NCI-H1417 (cell line): ENCODE measurements at places on chromosomes 4 and X.

GRCh38 chr4:4853921-4854648 lies 5.4 kb upstream of the MSX1 start:
- DNase-seq = peak; percentile 37

DNA sequence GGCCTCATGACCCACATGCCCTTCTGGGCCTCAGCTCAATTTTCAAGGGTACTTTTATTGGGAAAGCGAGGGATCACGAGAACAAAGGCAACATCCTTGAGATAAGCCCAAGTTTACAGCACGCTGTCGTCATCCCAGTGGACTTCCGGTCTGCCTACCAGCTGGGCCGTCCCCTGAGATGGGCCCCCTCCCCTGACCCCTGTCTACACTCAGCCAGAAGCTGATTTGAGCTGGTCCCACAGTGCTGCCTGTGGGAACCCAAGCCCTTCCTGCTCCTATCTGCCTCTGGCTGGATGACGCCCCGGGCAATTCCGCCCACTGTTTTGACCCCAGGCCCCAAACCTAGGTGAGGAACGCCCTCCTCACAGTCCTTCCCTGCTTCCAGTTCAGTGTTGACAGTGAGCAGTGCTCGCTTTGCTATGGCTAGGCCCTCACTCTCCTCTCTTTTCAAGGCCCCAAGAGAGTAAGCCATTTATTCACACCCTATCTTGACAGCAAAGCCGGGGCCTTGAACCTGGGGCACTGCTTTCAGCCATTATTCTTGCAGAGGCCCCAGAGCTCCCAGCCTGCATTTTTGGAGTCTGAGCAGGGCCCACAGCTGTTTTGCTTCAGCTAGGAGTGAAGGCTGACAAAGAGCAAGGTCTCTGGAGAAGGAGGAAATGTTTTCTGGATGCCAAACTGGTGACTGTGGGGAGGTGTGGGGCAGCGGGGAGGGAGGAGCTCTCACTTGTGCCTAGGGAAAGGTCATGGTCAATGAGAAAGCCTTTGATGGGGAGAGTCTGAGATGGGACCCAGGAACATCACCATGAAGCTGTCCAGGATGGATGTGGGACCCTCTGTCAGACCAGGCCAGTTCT lies 164.6 kb upstream of the BCOR start:
- DNase-seq = no peak

DNA sequence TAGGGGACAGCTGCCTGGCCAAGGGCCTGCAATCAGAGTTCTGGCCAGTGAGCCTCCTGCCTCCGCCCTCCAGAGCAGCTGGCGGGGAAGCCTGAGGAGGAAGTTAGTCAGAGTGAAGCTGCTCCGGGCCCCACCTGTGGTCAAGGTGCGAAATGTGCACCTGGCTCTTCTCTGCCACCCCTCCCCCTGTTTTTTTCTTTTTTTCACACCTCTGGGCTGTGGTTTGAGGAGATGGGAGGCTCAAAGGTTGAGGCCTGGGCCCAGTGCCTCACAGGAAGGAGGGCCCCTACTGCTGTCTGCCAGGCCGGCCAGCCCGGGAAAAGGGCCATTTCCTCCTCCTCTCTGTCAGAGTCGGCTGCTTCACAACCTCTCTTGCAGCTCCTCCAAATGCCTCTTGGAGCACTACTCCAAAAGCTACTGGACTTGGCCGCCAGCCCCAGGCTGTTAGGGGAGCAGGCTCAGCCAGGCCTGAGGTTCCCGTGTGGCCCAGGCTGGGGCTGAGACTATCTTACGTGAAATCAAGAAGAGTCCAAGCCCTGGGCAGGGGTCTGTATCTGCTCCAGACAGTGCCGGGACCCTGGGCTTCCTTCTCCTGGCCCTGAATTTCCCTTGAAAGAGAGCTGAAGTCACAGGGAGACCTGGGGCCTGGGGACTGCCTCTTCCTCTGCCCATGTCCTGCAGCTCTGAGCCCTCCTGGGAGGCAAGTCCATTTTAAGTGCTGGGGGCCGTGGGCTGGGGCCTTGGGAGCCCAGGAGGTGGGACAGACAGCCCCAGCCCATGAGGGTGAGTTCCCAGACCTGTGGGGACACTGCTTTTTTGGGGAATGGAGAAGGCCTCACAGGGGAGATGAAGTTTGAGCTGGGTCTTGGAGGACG lies 4.5 kb upstream of the CXCR3 start:
- no peak for DNase-seq

DNA sequence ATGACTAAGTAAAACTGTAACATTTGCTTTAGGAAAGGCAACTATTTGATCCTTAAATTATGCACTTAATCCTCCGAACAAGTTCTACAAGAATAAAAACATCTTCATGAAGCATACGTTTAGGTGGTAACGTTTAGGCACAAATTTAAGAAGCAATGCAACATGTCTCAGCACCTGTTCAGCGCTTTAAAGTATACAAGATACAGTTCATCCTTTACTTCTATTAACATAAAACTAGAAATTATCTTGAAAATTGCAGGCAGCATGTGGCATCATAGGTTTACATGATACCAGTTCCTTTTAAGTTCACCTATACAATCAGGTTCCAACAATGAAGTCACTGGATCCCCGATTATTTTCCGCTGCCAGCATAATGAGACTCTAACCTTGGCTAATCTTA lies 1.5 kb downstream of the PLA2G12A start:
- DNase-seq = peak; percentile 42

GRCh38 chr4:44725726-44726037 lies 674 bp downstream of the GNPDA2 start:
- DNase-seq = no peak

- DNase-seq = no peak
Measured at GRCh38 chr4:74932010-74932409, 906 bp upstream of the PARM1 start.

DNA sequence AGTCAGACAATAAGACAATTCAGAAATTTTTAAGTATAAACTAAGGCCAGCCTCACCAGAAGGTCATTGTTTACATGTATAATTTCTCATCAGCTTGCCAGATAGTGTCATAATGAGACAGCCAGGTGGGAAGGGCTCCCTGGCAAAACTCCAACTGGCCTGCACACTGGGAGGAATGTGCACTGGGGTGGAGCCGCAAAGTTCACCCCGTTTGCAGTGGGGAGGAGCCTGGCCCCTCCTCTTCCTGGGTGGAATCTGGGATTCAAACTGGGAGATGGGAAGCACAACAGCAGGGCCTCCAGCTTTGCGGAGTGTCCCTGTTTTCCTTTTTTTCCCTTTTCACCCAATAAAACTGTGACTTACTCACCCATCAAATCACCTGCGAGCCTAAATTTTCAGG lies 329.9 kb downstream of the SMARCA1 start:
- DNase-seq = no peak

- no peak for DNase-seq
Measured at GRCh38 chr4:40205259-40206198, 8.7 kb downstream of the RHOH start.

GRCh38 chr4:26141051-26141721 lies 179.6 kb upstream of the RBPJ start:
- DNase-seq = no peak

DNA sequence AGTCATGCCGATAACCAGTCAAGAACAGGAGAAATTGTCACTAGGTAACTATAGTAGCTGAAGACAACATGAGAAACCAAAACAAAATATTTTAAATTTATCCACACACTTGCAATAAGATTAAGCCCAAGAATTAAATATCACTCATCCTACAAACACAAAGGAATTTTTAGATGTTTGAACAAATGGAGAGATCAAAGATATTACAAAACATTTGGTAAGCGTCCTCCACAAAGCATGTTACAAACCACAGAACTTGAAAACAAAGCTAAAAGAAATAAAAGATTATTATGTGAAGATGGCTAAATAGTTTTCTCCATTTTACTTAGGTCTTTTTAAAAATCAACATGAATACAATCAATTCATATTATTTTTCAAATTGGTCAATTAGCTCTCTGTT lies 631.9 kb upstream of the INTU start:
- DNase-seq = no peak

DNA sequence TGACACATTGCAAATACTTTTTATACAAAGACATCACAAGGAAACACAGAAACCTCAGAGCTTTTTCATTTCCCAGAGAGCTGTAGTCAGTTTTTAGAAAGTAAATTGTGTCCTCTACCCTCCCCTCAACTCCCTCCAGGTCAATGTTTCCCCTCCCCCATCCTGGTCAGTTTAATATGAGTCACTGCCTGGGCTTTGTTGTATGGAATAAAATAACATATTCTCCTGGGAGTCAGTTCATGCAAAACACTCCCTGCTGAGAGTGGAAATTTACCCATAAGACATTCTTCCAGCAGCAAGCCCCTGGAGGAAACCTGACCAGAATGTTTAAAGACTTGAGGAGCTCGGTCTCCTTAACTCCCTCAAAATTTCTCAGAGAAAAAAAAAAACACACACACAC lies 270.1 kb upstream of the LDB2 start:
- no peak for DNase-seq

DNA sequence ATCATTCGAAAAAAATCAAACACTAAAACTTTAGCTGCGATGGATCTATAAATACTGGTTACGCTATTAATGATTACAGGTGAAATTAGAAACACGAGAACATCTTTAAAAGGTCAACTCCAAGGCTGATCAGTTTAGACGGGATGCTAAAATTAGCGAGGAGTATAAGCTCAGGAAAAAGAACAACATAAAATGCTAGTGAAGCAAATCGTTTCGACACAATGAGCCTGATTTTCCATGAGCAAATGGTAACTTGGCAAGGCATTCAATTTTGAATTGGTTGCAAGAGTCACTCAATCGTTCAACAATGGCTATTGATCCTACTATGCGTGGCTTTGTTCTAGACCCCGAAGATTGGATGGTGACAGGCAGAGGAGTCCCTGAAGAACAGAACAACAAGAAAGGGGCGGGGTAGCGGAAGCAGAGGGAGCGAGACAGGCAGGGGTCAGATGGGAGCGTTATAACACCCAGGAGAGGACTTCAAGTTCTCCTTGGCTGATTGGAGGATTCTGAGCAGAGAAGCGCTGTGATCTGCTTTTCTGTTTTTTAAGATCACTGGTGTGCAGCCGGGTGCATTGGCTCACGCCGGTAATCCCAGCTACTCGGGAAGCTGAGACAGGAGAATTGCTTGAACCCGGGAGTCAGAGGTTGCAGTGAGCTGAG lies 146.5 kb downstream of the RBM47 start:
- no peak for DNase-seq

GRCh38 chr4:74764119-74764518 lies 30.2 kb downstream of the BTC start:
- DNase-seq = no peak

DNA sequence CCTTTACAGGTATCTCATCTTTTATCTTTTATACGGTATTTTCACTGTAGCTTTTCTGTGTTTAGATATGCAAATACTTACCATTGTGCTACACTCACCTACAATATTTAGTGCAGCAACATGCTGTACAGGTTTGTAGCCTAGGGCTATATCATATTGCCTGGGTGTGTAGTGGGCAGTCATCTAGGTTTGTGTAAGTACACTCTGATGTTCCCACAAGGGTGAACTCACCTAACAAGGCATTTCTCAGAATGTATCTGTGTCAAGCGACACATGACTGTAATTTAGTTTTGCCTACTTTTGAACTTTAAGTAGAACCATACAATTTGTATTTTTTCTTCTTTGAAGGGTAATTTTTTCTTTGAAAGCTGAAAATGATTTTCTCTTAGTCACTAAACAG lies 54.2 kb upstream of the SLC10A4 start:
- DNase-seq = no peak

DNA sequence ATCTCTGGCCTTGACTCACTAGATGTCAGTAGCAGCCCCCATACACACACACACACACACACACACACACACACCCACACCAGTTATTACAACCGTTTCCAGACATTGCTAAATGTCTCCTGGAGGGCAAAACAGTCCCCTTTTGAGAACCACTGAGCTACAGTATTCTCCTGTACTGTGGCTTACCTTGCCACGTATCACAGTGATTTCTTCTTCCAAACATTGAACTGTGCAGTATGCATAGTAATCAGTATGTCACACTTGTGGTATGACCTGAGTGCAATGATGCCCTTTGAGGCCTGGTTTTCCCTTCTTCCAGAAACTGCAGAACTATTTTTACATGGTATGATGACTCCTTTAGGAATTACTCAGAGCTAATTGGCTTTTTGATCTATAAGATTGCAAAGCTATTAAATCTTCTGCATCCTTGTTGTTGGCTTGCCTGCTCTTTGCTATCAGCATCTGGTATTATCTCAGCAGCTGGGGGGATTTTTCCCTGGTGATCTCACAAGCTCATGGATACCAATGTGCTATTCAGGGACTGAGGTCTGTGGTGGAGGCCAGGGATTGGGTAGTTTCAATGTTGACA lies 3.6 kb upstream of the THOC2 start:
- no peak for DNase-seq

- DNase-seq = no peak
Measured at GRCh38 chr4:185352741-185353140, 43.0 kb downstream of the LRP2BP start.

DNA sequence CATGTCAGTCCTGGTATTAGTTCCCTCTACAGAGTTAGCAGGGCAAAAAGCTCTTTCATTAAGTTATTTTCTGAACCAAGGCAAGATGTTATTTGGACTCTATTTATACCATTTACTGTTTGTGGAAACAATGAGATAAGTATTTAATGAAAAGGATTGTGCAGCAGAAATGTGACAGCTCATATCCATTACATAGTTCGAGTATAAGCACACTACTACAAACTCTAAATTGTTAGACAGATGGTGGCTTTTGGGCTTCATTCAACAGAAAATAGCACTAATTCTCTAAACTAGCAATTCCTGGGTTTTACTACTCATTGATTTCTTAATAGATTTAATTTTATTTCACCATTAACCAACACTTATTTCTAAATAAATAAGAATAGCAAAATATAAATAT lies 95.2 kb upstream of the ANK2 start:
- no peak for DNase-seq

- no peak for DNase-seq
Measured at GRCh38 chr4:40656201-40656863, 26.7 kb upstream of the RBM47 start.

- DNase-seq = no peak
Measured at GRCh38 chrX:16023790-16024734, 99.3 kb upstream of the GRPR start.

GRCh38 chr4:1296324-1297022 lies 6.8 kb downstream of the MAEA start:
- no peak for DNase-seq

DNA sequence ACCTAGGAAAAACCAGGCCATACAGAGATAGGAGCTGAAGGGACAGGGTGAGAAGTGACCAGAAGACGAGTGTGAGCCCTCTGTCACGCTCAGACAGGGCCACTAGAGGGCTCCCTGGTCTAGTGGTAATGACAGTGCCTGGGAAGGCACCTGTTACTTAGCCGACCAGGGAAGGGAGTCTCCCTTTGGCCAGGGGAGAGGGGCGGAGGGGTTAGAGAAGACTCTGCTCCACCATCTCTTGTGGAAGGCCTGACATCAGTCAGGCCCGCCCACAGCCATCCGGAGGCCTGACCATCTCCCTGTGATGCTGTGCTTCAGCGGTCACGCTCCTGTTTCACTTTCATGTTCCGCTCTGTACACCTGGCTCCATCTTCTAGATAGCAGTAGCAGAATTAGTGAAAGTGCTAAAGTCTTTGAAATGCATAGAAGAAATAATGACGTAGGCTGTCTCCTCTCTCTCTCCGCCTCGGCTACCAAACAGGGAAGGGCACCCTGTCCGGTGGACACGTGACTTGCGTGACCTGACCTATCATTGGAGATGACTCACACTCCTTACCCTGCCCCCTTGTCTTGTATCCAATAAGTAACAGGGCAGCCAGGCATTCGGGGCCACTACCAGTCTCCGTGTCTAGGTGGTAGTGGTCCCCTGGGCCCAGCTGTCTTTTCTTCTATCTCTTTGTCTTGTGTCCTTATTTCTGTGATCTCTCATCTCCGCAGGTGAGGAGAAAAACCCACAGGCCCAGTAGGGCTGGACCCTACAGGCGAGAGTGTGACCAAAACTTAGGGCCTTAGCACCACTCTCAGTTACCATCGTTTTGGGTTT lies 26.7 kb downstream of the HTT-AS start:
- DNase-seq = peak; percentile 66
